D721Med (cell line): ENCODE measurements at places on chromosomes 5 and 9.

- DNase-seq = no peak
Observed at GRCh38 chr5:59777028-59777427, 116.5 kb downstream of the PDE4D start.

DNA sequence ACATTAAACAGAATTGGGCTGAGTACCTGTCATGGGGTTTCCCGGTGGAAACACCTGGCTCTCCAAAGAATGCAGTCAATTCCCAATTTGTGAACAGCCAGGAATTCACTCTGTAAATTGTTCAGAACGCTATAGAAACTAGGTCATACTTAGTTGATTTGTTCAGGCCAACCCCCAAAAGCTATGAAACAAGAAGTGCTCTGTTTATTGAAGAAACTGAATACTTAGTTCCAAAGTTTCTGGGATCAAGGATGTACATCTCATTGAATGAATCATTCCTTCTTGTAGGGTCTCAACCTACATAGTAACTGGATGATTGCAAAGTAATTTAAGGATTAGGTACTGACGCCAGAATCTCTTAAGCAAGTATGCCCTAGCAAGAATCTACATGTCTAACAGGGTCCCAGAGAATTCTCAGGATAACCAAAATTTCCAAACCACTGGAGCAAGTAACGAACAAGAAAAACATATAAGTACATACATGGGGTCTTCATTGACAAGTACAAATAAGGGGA lies 659 bp upstream of the TUSC1 start:
- DNase-seq = no peak

DNA sequence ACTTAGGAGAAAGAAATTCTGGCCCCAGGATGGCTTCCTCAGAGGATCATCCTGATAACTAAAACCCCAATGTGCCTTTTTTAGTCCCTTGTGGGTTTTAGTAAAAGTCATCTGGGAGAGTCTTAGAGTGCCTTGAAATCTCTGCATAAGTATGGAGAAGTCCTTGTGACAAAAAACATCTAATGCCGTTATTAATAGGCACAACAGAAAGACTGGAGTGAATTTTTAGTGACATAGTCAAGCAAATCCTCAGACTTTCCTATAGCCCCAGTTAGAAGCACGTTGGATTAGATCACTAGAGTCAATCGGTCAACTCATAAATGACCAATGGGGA lies 108.2 kb upstream of the MPDZ start:
- no peak for DNase-seq

DNA sequence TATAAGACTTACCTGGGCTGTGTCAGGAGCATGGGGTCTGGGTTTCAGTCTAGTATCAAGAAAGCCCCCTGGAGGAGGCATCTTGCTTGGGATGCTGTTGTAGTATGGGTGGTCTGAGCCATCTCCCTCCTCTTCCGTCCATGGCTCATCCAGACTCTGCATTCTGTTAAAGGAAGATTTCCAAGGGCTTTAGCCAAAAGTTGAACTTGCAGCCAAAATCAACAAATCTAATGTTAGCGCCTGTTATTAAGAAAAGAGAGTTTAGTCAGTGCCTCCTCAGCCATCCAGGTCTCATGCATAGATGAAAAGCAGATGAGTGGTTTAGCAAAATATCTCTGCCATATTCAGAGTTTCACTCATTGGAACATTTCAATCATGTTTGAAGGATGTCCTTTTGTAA lies 55.6 kb downstream of the S1PR3 start:
- DNase-seq = no peak

DNA sequence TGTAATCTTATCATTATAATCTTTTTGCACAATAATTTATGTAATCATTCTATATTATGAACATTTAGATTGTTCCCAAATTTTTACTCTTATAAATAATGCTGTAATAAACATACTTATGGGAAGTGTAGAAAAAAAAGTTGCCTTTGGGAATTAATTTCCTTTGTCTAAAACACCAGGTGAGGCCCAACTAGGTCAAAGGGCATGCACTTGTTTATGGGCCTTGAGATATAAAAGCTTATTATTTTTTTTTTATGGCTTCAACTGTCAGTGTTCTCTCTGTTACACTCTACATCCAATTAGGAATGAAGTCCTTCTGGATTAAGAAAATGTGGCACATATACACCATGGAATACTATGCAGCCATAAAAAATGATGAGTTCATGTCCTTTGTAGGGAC lies 6.5 kb upstream of the PRLR start:
- no peak for DNase-seq

DNA sequence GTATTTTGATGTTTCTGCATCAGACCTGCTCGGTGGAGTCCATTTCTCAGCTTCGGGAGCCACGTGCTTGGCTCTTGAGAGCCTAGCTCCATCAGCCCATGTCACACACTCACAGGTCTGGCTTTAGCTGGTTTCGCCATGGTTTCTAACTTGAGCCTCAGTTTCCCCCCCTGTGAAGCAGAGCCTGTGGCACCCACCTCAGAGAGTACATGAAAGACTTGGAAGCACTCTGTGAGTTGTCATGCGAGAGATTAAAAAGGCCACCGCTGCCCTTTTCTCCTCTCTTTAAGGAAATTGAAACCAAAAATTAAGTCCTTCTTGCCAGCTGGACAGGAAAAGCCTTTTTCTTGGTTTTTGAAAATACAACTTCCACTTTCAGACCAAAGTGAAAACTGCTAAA lies 8.8 kb downstream of the TENT4A start:
- no peak for DNase-seq
